ENCODE measurements at places on chromosomes 3 and 15.

- H3K36me3 ChIP-seq: no peaks in the 10 kb centered on the region
- no peaks in the 10 kb centered on the region for H3K4me1 ChIP-seq
- H3K4me3 ChIP-seq: no peak overlapping the region
Observed at GRCh38 chr3:167166594-167167253, 213.4 kb downstream of the ZBBX start.

- no peaks in the 10 kb centered on the region for H3K36me3 ChIP-seq
- H3K27me3 ChIP-seq: no peaks in the 10 kb centered on the region
- DNase-seq: no peak
- no peak overlapping the region for H3K4me3 ChIP-seq
- H3K4me1 ChIP-seq: no peaks in the 10 kb centered on the region
- H3K27ac ChIP-seq: no peak overlapping the region
Observed at GRCh38 chr15:27045796-27046195, 74.8 kb downstream of the GABRG3 start.

GRCh38 chr3:166100730-166101129 lies 263.5 kb upstream of the BCHE start:
- H3K27ac ChIP-seq: no peak overlapping the region
- no peaks in the 10 kb centered on the region for H3K27me3 ChIP-seq
- no peaks in the 10 kb centered on the region for H3K4me1 ChIP-seq

GRCh38 chr3:13657660-13658435 lies 108.9 kb downstream of the FBLN2 start:
- DNase-seq: peak; percentile 43
- H3K27me3 ChIP-seq: peaks cover 23% of the 10 kb centered on the region
- H3K4me1 ChIP-seq: no peaks in the 10 kb centered on the region
- no peaks in the 10 kb centered on the region for H3K36me3 ChIP-seq
- no peak overlapping the region for H3K27ac ChIP-seq

DNA sequence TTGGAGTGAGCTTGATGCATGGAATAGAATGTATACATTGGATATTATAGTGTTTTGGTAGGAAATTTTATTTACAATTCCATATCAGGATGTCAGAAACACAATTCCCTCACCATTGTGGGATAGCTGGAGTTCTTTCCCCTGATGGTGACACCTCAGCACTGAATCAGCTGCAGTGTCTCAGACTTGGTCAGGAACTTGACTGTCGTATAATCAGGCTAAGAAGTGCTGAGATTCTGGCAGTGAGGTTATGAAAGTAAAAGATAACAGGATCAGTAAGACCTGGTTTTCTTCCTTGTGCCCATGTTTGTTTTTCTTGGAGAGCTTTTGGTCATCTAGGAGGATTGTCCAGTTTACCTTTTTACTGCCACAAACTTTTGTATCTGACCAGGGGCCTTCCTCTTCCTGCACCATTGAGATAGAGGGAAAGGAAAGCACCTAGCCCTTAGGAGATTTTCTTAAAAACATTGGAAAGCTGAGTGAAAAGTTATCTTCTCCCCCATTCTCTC lies 27.3 kb upstream of the ST3GAL6 start:
- H3K4me1 ChIP-seq: peaks cover 14% of the 10 kb centered on the region
- no peaks in the 10 kb centered on the region for H3K36me3 ChIP-seq
- H3K27me3 ChIP-seq: peaks cover 57% of the 10 kb centered on the region
- H3K4me3 ChIP-seq: no peak overlapping the region

GRCh38 chr3:161016417-161017313 lies 88.5 kb downstream of the B3GALNT1 start:
- no peaks in the 10 kb centered on the region for H3K36me3 ChIP-seq
- no peak overlapping the region for H3K4me3 ChIP-seq
- H3K27ac ChIP-seq: no peak overlapping the region
- no peak for DNase-seq
- no peaks in the 10 kb centered on the region for H3K4me1 ChIP-seq

DNA sequence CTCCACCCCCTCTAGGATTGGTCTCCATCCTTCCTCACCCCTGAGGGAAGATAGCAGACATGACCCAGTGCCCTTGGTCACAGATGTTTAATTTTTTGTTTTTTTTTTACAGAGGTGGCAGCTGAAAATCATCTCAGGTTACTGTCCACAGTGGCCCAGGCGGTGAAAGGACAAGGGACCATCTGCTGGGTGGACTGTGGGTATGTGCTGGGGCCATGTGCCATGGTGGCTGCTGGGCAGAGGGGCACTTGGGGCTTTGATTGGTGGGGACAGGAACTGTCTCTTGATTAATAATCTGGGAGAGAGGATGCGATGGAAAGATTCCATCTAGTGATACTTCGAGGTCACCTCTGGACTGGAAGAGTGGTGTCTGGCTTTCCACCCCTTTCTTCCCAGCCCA lies 25.4 kb downstream of the PDIA5 start:
- H3K4me3 ChIP-seq: no peak overlapping the region
- H3K27me3 ChIP-seq: no peaks in the 10 kb centered on the region
- DNase-seq: no peak
- H3K4me1 ChIP-seq: peaks cover 12% of the 10 kb centered on the region
- H3K36me3 ChIP-seq: peaks cover 42% of the 10 kb centered on the region

DNA sequence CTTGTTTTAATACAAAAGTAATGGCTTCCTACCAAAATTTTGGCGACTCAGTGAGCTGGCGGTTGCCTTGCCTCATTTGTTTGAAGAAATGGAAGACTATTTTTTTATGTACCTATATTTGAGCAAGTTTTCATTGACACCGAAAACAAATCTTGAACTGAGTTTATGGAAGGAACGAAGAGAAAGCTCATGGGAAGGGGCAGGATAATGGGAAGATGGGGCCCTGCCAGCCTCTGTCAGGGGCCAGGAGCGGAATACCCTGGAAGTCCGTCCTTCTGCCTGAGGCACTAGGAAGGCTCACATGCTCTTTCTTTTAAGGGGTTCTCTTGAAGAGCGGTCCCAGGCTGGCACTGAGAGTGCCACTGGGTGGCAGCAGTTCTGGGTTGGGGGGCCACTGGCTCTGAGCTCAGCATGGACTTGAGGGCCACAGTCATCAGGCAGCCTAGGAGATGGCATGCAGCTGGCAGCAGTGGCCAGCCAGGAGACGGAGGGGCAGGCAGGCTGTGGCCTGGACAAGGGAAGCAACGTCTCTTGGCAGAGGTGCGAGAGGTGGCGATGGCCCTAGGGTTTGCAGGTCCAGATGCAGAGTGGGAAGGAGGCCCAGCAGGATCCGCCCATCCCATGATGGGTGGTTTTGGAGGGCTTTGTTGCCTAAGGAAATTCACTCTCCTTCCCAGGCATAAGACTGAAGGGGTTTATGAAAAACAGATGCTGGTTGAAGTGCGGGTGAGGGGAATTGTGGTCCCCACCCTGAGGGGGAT lies 41.6 kb downstream of the ISG20 start:
- no peaks in the 10 kb centered on the region for H3K36me3 ChIP-seq
- no peaks in the 10 kb centered on the region for H3K4me1 ChIP-seq
- H3K27me3 ChIP-seq: peaks cover 12% of the 10 kb centered on the region
- H3K27ac ChIP-seq: no peak overlapping the region
- DNase-seq: no peak

- H3K4me1 ChIP-seq: peaks cover 7% of the 10 kb centered on the region
- H3K4me3 ChIP-seq: no peak overlapping the region
- no peaks in the 10 kb centered on the region for H3K36me3 ChIP-seq
- no peaks in the 10 kb centered on the region for H3K27me3 ChIP-seq
- H3K27ac ChIP-seq: no peak overlapping the region
Observed at GRCh38 chr3:158770741-158771350, 31.0 kb upstream of the MFSD1 start.

- no peak overlapping the region for H3K27ac ChIP-seq
- DNase-seq: no peak
- H3K4me1 ChIP-seq: no peaks in the 10 kb centered on the region
- H3K36me3 ChIP-seq: no peaks in the 10 kb centered on the region
Observed at GRCh38 chr3:30162579-30162978, 443.8 kb upstream of the TGFBR2 start.

DNA sequence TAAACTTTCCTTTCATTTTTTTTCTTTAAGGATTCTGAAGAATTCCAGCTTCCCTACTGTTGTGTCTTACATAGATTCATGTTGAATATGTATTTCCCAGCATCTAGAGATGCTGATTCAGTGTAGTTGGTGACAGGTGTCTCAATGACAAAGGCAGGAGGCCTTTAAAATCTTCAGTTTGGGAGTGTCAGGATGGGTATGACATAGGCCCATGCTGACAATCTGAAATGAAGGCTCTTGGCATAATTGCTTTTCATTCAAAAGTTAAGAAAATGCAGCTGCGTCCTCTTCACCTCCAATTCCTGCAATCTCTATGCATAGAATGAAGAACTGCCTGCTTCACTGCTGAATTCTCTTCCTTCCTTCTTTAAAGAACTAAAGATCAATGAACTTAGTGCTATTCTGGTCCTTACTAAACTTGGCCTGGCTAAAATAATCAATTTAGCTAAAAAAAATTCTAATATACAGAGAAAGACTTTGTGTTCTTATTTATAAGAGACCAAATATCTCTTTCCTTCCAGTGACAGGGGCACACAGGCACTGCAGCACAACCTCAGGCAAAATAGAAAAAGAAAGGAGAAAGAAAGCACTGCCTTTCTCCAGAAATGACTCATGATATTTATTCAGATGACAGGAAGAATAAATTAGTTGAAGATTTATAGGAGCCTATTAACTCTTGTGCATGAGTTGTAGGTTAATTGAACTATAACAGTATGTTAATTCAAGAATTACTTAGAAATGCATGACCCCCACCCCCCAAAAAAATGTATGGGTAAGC lies 152.6 kb upstream of the GBE1 start:
- no peak overlapping the region for H3K27ac ChIP-seq
- H3K4me1 ChIP-seq: no peaks in the 10 kb centered on the region
- no peaks in the 10 kb centered on the region for H3K27me3 ChIP-seq
- H3K4me3 ChIP-seq: no peak overlapping the region

GRCh38 chr15:56783857-56784661 lies 50.8 kb upstream of the ZNF280D start:
- no peak for DNase-seq
- peaks cover 28% of the 10 kb centered on the region for H3K4me1 ChIP-seq
- no peaks in the 10 kb centered on the region for H3K27me3 ChIP-seq
- H3K36me3 ChIP-seq: peaks cover 18% of the 10 kb centered on the region

- no peak for DNase-seq
- peaks cover 5% of the 10 kb centered on the region for H3K27me3 ChIP-seq
- H3K4me1 ChIP-seq: no peaks in the 10 kb centered on the region
- no peaks in the 10 kb centered on the region for H3K36me3 ChIP-seq
- H3K4me3 ChIP-seq: no peak overlapping the region
- no peak overlapping the region for H3K27ac ChIP-seq
Observed at GRCh38 chr15:99180086-99180963, 69.1 kb downstream of the TTC23 start.

DNA sequence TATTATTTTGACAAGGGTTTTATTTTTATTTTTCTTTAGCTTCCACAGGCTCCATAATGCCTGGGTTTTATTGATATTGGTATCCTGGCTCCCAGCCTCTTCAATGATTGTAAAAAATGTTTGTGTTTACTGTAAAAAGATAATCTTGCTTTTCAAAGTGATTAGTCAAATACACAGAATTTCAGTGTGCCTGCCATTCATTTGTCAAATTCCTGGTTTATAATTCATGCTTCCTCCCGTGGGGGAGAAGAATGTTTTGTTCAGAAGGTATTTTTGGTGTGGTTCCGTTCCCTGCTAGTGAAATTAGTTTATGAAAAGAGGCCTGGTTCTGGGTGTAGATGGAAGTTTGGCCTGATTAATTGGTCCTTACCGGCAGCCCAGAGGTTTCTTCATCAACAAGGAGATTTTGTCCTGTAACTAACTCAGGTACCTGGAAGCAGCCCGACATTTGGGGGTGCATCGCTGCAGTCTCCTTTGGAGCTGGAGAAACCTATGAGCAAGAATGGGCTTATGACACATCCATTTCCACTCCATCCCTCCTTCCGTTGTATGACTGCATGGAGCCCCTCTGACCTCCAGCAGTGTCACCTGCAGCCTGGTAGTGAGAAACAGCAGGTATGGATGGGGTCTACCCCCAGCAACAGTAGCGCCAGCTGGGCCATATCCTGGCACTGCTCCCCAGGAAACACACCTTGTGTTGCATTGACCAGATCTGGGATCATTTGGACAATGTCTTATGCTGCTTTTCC lies 101.5 kb downstream of the PGPEP1L start:
- no peak for DNase-seq
- no peak overlapping the region for H3K4me3 ChIP-seq
- H3K4me1 ChIP-seq: peaks cover 14% of the 10 kb centered on the region
- no peak overlapping the region for H3K27ac ChIP-seq
- H3K36me3 ChIP-seq: peaks cover 10% of the 10 kb centered on the region

GRCh38 chr3:61530355-61530754 lies 31.0 kb upstream of the PTPRG start:
- DNase-seq: no peak
- H3K27ac ChIP-seq: no peak overlapping the region
- peaks cover 3% of the 10 kb centered on the region for H3K36me3 ChIP-seq
- peaks cover 5% of the 10 kb centered on the region for H3K27me3 ChIP-seq

GRCh38 chr3:33658621-33658990 lies 59.4 kb downstream of the CLASP2 start:
- H3K27ac ChIP-seq: no peak overlapping the region
- H3K4me3 ChIP-seq: peak overlapping the region; percentile 22
- peaks cover 14% of the 10 kb centered on the region for H3K36me3 ChIP-seq
- H3K4me1 ChIP-seq: peaks cover 20% of the 10 kb centered on the region
- no peak for DNase-seq
- no peaks in the 10 kb centered on the region for H3K27me3 ChIP-seq

DNA sequence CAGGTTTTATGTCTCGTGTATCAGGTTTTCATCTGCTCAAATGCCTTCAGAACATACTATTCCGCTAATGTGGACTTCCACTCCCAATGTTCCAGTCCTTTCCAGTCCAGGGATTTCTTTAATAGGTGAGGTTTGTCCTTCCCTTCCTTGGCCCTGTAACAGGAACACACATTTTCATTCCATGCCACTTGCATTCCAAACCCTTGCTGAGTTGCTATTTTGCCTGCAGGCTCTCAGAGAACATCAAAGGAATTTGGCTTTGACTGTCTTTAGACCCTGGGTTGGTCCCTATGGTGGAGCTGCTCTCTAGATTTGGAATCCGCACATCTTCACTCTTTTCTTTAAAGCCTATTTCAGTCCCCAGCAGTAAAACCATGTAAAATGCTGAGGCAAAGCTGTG lies 12.3 kb upstream of the ALCAM start:
- peaks cover 65% of the 10 kb centered on the region for H3K27me3 ChIP-seq
- DNase-seq: no peak
- no peak overlapping the region for H3K27ac ChIP-seq
- H3K4me3 ChIP-seq: peak overlapping the region; percentile 9
- H3K36me3 ChIP-seq: no peaks in the 10 kb centered on the region

All from activated T-helper 2 cell treated with anti-CD3 and anti-CD28 coated beads, Interferon-gamma antibody, Interleukin-2, Interleukin-4, amounts not matched to agents 10 μg/mL and 5 μg/mL and 100 μg/mL, durations not matched to agents 14 hours and 24 hours and 36 hours (primary cell).